ENCODE measurements at places on chromosomes 6 and 20. TPM values are rescaled to one million over a fixed set of nuclear protein-coding genes. Genes with fewer than 3 reads are reported as not detected.

DNA sequence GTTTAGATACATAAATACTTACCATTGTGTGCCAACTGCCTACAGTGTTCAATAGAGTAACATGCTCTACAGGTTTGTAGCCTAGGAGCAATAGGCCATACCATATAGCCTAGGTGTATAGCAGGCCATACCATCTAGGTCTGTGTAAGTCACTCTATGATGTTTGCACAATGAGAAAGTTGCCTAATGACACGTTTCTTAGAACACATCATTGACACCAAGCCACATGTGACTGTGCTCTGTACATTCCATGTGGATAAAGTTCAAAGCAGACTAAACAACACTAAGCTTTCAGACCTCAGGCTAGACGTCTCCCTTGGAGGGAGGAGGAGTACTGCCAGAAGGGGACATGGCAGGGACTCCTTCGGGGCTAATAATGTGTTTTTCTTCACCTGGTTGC, 93.6 kb downstream of the KIF16B start:
- DNase-seq, result no peak

The HLA-DQB1 gene
- 2.0 TPM for total RNA-seq

The ISM1 gene
- total RNA-seq, result not detected

- DNase-seq, result no peak
Measured at GRCh38 chr6:148186916-148187315, 155.7 kb upstream of the SASH1 start.

GRCh38 chr6:142374965-142375733, 73.3 kb downstream of the ADGRG6 start:
- no peak for DNase-seq

The ABHD16B gene
- not detected for total RNA-seq

The UST gene
- 16.7 TPM for total RNA-seq

Measured in stomach (tissue), 19 donors.